CD4-positive, alpha-beta memory T cell (primary cell): ENCODE measurements at places on chromosomes 13 and 19.

GRCh38 chr13:100196375-100196774, 107.5 kb downstream of the PCCA start:
- no peak for DNase-seq

GRCh38 chr19:29188289-29189032, 24.5 kb downstream of the UQCRFS1 start:
- no peak for DNase-seq

DNA sequence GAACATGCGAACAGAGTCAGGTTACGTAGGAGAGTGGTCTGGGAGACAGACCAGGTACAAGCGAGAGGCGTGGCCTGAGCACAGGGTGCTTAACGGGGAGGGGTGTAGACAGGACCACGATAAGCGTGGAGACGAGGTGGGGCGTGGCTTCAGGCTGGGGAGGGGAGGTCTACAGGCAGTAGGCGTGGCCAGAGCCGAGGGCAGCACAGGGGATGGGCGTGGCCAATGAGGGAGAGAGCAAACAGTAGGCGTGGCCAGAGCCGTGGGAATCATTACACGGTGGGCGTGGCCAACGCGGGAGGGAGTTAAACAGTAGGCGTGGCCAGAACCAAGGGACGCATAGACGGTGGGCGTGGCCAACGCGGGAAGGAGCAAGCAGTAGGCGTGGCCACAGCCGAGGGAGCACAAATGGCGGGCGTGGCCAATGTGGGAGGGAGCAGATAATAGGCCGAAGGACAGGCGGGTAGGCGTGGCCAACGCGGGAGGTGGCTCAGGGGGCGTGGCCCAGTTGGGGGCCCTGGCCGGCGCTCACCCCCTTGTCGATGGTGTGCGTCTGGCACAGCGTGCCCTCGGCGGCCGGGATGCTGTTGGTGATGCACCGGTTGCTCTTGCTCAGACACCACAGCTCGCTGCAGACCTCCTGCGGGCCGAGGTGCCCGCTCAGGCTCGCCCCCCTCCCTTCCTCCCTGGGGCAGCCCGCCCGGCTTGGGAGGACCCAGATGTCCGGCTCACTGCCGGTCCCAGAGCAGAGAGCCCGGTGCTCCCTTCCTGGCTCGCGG, 15.2 kb upstream of the MYO1F start:
- peak; percentile 96 for DNase-seq

DNA sequence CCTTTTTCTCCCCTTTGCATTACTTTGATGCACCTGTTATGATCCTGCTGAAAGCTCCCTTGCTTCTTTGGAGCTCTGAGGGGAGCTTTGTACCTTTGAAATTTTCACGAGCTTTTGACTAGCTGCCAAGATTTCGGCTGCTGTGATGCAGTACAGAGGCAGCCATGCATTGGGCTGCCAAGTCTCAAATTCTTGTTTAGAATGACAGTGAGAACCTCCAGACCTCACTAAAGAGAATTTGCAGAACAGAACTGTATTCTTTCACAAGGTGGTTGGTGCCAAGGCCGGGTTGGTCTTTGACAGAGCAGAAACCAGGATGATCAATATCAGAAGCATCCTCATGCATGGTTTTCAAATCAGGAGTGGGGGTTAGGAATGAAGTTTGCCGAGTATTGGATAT, 414.8 kb downstream of the GPC5 start:
- no peak for DNase-seq

DNA sequence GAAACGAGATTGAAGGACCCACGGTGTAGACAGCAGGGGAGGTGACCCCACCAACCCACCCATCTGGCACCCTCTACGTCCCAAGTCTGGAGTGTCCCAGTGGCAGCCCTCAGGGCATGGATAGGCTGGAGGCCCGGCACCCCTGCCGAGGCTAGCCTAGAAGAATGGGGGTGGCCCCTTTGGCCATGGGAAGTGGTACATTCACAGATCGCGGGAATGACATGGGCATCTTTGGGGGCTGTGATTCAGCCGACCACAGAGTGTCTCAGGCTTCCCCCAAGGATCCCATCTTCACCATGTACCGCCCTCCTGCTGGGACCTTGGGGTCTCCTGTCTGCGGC, 11.3 kb upstream of the MKNK2 start:
- DNase-seq, result no peak

- no peak for DNase-seq
Observed at GRCh38 chr13:24630121-24630520, 50.1 kb upstream of the ATP12A start.

- DNase-seq, result no peak
Observed at GRCh38 chr13:33918199-33918932, 100.4 kb downstream of the RFC3 start.

DNA sequence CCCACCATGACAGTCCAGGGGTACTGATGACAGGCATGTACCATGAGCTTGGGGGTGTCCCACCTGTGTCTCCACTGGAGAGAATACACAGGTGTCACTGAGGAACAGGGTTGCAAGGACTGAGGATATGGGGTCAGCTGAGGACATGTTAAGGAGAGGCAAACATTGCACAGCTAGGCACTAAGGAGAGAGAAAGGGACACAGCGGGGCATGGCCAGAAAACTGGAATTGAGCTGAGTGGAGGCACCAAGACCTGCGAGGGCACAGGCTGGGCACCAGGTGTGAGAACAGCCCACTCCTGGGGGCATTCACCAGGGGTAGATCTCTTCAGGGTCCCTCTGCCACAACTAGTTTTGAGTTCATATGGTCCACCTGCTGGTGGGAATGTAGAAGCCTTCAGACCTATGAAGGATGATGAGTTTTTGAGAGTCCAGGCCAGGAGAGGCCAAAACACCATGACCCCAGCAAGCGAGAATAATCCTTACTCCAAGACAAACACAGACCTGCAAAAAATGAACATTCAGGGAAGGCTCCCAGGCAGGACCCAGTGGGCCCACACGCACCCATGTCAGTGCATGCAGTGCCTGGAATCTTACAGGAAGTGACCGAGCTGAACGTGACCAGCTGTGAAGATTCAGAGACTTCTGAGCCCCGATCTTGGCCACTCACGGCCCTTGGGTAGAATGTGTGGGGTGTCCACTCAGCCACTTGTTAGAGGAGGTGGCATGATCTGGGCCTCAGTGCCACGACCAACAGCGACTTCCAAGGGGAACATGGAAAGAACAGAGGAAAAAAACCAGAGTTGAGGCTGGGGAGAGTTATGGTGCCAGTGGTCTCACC, 1.4 kb upstream of the ZNF584 start:
- no peak for DNase-seq

DNA sequence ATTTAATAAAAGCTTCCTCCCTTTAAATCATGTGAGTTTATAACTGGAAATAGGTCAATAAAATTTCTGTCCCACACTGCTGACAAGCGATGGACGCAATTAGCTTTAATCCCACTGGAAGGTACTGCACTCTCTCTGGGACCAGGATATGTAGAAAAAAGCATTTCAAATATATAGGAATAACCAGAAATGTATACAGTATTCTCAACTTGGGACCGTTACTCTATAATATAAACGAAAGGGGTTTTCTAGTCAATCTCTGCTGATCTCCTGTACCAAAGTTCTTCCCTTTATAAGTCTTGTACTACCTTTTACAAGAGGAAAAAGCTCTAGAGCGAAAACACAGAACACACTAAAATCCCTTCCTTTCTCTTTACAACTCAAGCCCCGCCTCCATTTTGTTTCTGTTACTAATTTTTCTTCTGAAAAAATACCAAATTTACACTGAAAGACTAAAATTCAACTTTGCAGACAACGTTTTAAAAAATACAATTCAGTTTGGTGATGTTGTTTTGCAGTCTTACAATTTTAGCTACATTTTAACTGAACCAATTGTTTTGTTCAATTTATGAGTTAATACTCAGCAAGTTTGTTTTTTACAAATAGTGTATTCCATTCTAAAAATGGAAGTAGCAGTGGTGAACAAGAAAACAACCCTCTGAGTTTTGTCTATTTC, 1.7 kb upstream of the USPL1 start:
- DNase-seq, result peak; percentile 39

DNA sequence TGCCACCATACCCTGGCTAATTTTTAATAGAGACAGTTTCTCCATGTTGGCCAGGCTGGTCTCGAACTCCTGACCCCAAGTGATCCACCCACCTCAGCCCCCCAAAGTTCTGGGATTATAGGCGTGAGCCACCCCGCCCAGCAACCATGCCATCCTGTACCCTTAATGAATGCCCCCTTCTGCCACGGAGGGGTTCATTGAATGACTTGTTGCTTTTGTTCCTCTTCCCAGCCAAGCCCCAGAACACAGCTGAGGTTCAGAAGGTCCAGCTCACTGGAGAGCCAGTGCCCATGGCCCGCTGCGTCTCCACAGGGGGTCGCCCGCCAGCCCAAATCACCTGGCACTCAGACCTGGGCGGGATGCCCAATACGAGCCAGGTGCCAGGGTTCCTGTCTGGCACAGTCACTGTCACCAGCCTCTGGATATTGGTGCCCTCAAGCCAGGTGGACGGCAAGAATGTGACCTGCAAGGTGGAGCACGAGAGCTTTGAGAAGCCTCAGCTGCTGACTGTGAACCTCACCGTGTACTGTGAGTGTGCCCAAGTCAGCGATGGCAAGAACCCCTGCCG, 6.0 kb downstream of the PVR start:
- no peak for DNase-seq

DNA sequence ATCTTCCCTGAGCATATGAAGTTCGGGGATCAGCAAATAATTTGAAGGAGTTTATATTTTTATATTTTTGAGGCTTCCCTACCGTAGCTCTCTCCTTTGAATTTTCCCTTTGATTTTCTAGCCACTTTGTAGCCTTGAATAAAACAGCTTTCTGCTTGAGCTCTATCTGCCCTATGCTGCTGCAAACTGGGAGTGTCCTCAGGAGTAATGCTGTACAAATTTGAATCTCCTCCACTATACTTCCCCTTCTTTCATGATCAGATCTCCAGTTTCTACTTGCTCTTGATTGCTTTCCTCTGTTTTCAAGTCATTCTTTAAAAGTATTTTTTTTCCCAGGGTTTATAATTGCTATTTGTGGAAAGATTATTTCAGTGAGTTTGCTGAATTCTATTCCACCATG, 14.6 kb downstream of the PDS5B start:
- no peak for DNase-seq

DNA sequence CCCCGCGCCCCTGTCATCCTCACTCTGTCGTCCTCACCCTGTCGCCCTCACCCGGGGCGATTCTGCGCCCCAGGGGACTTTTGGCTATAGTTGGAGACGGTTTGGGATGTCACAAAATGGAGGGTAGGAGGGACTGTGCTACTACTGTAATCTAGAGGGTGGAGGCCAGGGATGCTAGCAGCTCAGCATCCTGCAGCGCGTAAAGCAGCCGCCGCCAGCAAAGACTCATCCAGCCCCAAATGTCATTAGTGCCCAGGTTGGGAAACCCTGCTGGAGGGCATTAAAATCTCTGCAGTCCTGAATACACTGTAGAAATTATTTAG, 362 bp downstream of the ZNF557 start:
- DNase-seq, result no peak

DNA sequence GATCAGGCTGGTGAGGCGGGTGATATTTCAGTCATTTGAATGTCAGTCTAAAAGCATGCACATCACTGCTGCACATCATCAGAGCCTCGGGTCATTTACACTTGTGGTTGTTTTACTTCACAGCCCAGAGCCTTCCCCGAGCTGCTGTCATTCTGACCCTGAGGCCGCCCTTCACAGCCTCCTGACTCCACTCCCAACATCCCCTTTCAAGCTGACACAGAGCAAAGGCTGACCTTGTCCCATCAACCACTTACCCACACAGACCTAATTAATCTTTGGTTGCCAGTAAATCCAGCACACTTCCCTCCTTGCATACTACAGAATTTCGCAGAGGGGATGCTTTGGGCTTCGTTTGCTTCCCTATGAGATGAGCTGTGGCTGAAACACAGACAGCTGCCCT, 528.1 kb downstream of the DIAPH3 start:
- no peak for DNase-seq

DNA sequence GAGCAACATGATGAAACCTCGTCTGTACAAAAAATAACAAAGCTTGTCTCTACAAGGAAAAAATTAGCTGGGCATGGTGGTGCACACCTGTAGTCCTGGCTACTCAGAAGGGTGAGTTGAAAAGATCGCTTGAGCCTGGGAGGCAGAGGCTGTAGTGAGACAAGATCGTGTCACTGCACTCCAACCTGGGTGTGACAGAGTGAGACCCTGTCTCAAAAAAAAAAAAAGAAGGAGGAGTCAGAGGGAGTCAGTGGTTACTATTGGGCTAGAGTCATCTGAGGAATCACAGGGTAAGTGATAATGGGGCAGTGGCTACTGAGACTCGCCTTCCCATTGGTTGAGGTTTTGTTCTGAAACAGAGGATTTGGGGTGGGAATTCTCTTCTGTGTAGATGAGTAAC, 1.9 kb upstream of the GPI start:
- no peak for DNase-seq

DNA sequence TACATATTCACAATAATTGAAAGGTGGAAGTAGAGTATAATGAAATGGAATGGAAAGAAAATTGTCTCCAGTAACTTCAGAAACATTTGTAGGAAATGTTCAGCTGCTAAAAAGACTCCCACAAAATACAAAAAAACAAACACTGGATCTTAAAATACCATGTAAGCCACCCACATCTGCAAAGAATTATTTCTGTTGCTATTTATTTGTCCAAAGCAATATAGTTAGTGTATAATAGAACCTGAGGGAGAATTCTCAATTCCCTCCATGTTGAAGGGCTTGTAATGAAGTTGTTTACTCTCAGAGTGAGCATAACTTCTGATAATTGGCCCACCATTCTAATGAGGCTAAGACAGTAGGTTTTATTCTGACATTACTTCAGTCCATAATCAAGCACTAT, 37.4 kb upstream of the KLF12 start:
- no peak for DNase-seq

GRCh38 chr13:36888645-36889044, 31.4 kb downstream of the SMAD9 start:
- no peak for DNase-seq

DNA sequence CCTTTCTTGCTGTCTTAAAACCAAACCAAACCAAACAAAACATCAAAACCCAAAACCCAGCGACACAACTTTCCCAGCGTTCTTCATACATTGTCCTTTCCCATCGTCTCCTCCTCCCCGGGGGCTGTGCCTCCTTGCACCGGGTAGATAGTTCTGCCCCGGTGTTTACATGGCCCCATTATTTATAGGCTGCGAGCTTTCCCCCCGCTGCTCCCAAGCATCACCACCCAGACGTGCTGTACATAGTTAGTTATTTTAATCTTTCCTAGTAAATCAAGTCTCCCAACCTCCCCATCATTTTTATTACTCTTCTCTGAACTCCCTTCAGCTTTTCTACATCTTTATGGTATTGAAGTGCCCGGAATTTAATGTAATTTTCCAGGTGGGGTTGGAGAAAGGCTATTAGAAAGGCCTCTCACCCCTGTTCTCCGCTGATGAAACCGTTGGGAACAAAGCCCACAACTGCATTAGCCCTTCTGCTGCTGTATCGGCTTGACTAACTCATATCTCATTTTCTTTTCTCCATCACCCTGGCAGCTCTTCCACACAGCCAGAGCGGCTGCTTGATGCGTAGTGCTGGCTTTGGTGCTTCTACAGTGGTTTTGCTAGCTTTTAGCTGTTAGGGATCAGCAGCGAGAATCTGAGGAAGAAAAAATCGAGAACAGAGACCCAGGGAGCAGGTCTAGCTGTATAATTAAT, 53.1 kb downstream of the FGF9 start:
- no peak for DNase-seq

GRCh38 chr13:87172166-87172835, 498.9 kb upstream of the SLITRK5 start:
- DNase-seq, result no peak

GRCh38 chr19:35436477-35437405, 11.3 kb upstream of the FFAR2 start:
- peak; percentile 40 for DNase-seq

GRCh38 chr19:18128044-18128443, 24.9 kb upstream of the PIK3R2 start:
- DNase-seq, result no peak

GRCh38 chr19:41133260-41133659, 19.0 kb downstream of the CYP2F1 start:
- DNase-seq, result no peak
